ENCODE measurements at places on chromosomes 5 and 9. TPM values are rescaled to one million over a fixed set of nuclear protein-coding genes. Genes with fewer than 3 reads are reported as not detected.

MEIKIN gene
- total RNA-seq: not detected

SLC34A3 gene
- not detected for total RNA-seq

QRFP gene
- not detected for total RNA-seq

ADCY2 gene
- total RNA-seq: not detected

NPDC1 gene
- total RNA-seq: 19.6 TPM

NOTCH1 gene
- 9.7 TPM for total RNA-seq

FBP2 gene
- total RNA-seq: not detected

MATR3 gene
- 179 TPM for total RNA-seq

IL3 gene
- not detected for total RNA-seq

ESM1 gene
- total RNA-seq: 2.5 TPM

OR4F3 gene
- total RNA-seq: not detected

KIAA1958 gene
- 0.89 TPM for total RNA-seq

MZB1 gene
- not detected for total RNA-seq

PCDHA11 gene
- total RNA-seq: not detected

SLC6A3 gene
- total RNA-seq: not detected

GALNT12 gene
- 5.5 TPM for total RNA-seq

CDC20B gene
- total RNA-seq: not detected

SLC6A19 gene
- not detected for total RNA-seq

B4GALT1 gene
- total RNA-seq: 38.2 TPM

OTP gene
- total RNA-seq: not detected

OBP2B gene
- not detected for total RNA-seq

SLC27A6 gene
- 0.17 TPM for total RNA-seq

CDC42SE2 gene
- 10.0 TPM for total RNA-seq

TRIM52 gene
- total RNA-seq: 5.5 TPM

PCDHB12 gene
- total RNA-seq: not detected

ZNF454 gene
- 0.84 TPM for total RNA-seq

ACTBL2 gene
- total RNA-seq: 0.15 TPM

KCNT1 gene
- not detected for total RNA-seq

BTNL3 gene
- not detected for total RNA-seq

SPINK13 gene
- not detected for total RNA-seq

EQTN gene
- not detected for total RNA-seq

PTBP3 gene
- total RNA-seq: 14.8 TPM

SPATA31E1 gene
- not detected for total RNA-seq

FOXI1 gene
- total RNA-seq: not detected

PSMB7 gene
- 379 TPM for total RNA-seq

ENTPD2 gene
- not detected for total RNA-seq

RORB gene
- total RNA-seq: 1.3 TPM

F2RL1 gene
- 20.2 TPM for total RNA-seq

ABLIM3 gene
- total RNA-seq: 64.7 TPM

CAMK4 gene
- 8.6 TPM for total RNA-seq

BNC2 gene
- total RNA-seq: 23.9 TPM

OR1Q1 gene
- not detected for total RNA-seq

LECT2 gene
- total RNA-seq: not detected

LHX2 gene
- total RNA-seq: 0.15 TPM

DAB2 gene
- 44.7 TPM for total RNA-seq

CDH6 gene
- total RNA-seq: 0.30 TPM

TAS2R1 gene
- not detected for total RNA-seq

NTNG2 gene
- total RNA-seq: 0.15 TPM

CCNI2 gene
- not detected for total RNA-seq

PDZD2 gene
- total RNA-seq: 1.3 TPM

ZNF483 gene
- total RNA-seq: 0.17 TPM

BHMT2 gene
- total RNA-seq: 1.3 TPM

KCNMB1 gene
- not detected for total RNA-seq

JAKMIP2 gene
- 14.1 TPM for total RNA-seq

SPINK4 gene
- total RNA-seq: not detected
